ENCODE measurements at places on chromosomes 2 and 18.

DNA sequence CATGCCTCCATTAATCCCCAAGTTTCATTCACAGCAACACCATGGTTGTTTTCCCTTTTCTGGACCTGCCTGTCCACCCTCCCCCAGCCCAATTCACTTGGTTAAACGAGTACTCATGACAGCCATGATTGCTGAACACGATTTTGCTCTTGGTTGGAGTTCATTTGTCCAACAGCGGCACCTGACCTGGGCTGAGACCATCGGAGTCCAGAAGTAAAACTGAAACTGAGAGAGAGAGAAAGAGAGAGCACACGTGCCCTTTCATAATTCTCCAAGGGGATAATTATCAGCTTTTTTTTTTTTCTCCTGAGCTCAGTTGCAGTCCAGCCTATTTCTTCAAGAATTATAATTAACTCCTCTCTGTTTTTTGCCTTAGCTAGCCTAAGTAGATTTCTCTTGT, 13.7 kb upstream of the KIF5C start:
- no peak for DNase-seq

DNA sequence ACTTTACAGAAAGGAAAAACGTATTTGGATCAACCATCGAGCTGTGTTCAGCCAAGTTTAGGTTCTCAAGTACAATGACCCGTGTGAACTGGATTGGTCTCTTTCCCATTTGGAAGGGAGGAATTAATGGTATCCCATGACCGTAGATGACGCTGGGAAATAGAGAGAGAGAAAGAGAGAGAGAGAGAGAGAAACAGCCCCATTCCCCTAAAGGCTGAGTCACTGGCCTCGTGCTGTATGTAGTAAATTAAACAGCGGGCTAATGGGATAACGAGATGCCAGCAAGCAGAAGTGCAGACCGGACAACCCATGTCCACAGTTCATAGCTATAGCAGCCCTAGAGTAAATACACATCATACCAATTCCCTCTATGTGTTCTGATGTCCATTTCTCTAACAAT, 99.6 kb downstream of the BCL11A start:
- no peak for DNase-seq

- no peak for DNase-seq
These were observed 90.6 kb downstream of the FEZ2 start for GRCh38 chr2:36507408-36507812.

GRCh38 chr2:8676191-8676920, 5.5 kb upstream of the ID2 start:
- DNase-seq, result no peak

DNA sequence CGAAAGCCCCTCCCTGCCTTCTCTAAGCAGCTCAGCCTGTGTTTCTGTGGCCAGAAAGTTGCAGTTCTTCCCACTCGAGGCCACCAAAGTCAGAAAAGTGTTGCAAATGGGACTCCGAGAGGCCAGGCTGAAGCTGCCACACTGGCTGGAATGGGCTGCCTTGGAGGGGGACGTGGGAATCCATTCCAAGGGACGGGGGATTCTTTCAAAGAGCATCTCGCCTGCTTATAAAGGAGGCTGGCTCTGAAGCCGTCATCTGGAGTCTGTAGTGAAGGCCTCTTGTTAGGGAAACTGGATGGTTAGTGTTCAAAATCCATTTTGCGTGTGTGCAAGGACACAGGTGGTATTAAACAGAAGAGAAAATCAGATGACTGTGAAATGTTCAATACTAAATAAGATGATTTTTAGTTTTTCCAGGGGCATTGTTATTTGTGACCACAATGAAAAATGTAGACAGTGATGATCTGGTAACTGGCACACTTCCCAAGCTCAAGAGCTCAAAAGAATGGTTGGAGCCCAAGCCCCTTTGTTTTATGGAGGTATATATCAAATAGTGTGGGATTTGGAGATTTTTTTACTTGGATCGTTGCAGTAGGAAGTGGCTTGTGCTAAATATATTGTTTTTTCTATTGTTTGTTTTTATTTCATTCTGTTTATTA, 782 bp downstream of the FAM228B start:
- no peak for DNase-seq

- DNase-seq, result no peak
These were observed 119.6 kb downstream of the QPCT start for GRCh38 chr2:37464067-37464466.

DNA sequence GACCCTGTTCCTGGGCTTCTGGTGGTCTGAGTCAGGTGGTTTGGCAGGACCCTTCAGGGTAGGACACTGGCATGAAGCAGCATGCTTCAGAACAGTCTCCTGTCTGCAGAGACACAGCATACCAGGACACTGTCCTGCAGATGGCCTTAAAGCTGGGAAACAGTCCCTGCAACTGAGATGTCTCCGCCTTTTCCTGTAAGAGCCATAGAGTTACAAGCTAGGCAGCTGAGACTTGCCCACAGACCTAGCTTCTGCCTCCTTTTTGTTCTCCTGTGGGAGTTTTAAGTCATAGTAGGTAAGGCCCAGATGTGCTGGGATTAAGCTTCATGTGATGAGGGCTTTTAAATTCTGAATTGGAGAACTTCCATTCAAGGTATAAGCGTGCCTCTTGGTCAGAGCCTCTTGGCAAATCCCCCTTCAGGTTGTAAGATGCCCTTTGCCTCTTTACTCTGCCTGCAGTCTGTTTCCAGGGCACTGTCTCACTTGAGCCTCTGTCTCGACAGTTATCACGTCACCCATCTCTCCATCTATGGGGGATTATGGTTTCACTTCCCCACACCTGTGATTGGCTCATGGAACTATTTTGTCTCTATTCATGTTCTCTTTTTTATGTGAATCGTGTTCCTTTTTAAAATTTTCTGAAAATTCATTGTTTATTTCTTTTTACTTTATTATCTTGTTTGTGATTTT, 51.8 kb downstream of the COA5 start:
- no peak for DNase-seq

DNA sequence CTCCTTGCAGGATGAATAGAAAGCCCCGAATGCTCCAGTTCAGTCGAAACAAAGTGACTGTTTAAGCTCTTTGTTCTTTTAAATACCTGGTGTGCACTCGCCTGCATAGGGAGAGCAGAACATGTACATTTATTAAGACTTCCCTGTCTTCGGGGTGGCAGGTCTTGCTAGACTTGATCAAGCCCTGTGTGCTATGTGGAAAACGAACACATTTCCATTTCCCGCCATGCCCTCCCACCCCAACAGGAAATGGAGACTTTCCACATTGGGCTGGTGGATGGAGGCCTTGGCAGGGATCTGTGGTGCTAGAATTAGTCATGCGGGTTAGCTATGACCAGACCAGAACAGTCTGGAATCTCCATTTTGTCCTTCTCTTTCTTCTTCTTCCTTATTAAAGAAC, 321.0 kb upstream of the THSD7B start:
- DNase-seq, result no peak

- no peak for DNase-seq
These were observed 261.5 kb upstream of the DSEL start for GRCh38 chr18:67778016-67778415.

GRCh38 chr2:179751163-179751809, 110.1 kb downstream of the ZNF385B start:
- no peak for DNase-seq

GRCh38 chr2:142042536-142043199, 88.1 kb downstream of the LRP1B start:
- no peak for DNase-seq

DNA sequence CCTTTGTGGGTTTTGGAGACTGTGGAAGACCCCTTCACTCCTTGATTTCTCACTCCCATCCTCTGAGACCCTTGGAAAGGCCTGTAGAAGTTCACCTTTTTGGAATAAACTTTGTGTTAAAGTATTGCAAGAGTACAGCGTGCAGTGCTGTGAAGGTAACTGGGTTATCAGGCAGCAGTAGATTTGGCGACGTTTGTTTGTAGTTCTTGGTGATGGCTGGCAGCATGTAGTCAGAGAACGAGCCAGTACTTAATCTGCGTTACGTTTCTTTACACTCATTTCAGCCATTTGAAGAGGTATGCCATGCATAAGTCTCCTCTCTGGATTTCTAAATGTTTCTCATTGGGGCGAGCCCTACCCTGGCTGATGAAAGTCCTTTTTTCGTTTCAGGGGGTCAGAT, 64.6 kb downstream of the TSHZ1 start:
- no peak for DNase-seq
